Glomerular endothelial cell (primary cell): ENCODE measurements at places on chromosomes 2 and 18. TPM values are rescaled to one million over a fixed set of nuclear protein-coding genes. Genes with fewer than 3 reads are reported as not detected.

GRCh38 chr2:181575650-181576025 lies 81.3 kb downstream of the CERKL start:
- DNase-seq = no peak

- DNase-seq = no peak
Measured at GRCh38 chr2:74843899-74844298, 10.0 kb downstream of the HK2 start.

DNA sequence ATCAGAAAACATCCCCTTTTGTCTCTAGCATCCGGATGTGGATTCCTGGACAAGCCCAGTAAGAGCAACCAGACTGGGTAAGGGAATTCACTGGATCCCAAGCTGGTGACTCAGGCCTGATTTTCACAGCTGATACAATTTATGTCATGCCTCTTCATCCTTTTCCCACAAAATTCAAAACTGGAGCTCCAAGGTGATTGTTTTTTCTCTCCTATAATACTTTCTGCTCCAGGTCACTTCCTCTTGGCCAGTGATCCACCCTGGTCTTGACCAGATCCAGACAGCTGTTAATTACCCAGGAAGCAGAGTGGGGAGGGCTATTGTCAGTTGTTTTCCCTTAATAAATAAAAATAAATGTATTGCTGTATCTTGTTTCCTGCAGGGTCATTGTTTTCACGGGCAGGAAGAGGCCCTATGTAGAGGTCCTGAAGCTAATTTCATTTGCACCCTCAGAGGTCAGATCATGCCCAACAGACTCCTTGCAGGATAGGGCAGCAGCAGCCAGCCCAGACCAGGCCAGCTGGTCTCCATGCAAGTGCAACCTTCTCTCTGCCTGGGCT lies 57.6 kb downstream of the EVA1A start:
- DNase-seq = peak; percentile 96

DNA sequence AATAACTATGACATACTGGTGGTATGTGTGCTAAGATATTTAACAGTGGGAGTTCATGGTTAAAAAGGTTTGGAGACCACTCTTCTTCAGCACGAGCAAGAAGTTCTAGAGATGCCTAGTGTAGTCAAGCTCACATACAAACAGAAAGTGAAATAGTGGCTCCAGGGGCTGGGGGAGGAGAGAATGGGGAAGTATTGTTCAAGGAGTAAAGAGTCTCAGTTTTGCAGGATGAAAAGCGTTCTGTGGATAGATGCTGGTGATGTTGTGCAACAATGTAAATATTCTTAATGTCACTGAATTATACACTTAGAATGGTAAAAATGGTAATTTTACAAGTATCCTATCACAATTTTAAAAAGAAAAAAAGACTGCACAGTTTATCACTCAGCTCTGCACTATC lies 29.0 kb upstream of the EPAS1 start:
- DNase-seq = no peak

- DNase-seq = no peak
Measured at GRCh38 chr2:19686439-19686838, 215.3 kb downstream of the TTC32 start.

The IDH1 gene
- 64.1 and 76.4 TPM in 2 replicates for total RNA-seq

GRCh38 chr18:63192126-63192884 lies 127.3 kb downstream of the BCL2 start:
- DNase-seq = no peak

The HOXD9 gene
- total RNA-seq = 4.7 and 7.6 TPM in 2 replicates

DNA sequence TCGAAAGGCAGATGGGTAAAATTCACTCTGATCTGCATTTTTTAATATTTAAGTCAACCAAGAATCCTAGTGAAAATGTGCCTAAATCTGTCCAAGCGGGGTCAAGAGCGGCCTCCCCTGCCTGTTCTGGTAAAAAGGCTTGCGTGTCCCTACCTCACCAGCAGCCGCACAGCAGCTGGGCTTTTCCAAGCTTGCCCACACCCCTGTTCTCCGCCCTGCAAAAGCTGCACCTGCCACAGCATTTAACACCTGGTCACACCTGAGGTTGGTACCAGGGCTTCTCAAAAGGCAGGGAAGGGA lies 25.8 kb upstream of the TMEM182 start:
- no peak for DNase-seq

The RNF181 gene
- 231 and 261 TPM in 2 replicates for total RNA-seq

GRCh38 chr2:70891572-70892357 lies 43.9 kb upstream of the ATP6V1B1 start:
- no peak for DNase-seq

DNA sequence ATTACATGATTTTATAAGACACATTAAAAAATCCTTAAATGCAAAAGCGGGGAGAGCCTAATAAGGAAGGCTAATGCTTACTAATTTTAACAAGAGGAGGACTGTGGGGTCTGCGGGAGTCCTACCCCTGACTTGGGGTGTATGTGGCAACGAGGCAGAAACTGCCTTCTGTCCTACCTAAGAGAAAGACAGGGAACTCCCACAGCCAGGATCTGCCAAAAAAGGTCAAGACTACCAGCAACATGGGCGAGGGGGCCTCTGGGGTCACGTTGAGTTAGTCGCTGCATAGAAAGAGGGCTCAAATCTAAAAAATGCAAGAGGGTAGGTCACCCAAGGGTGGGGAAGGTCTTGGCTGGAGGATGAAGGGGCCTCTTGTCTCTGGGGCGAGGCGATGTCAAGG lies 529 bp upstream of the AMER3 start:
- no peak for DNase-seq

GRCh38 chr18:45157576-45157975 lies 457.7 kb upstream of the SLC14A2 start:
- DNase-seq = no peak

- no peak for DNase-seq
Measured at GRCh38 chr18:38257661-38258060, 692.1 kb upstream of the CELF4 start.

The NT5C1B gene
- not detected in 2 replicates for total RNA-seq

GRCh38 chr2:204738721-204739120 lies 193.4 kb downstream of the PARD3B start:
- no peak for DNase-seq

GRCh38 chr2:189629531-189630453 lies 31.5 kb upstream of the ASNSD1 start:
- DNase-seq = no peak

The CABYR gene
- total RNA-seq = 3.0 and 6.0 TPM in 2 replicates

DNA sequence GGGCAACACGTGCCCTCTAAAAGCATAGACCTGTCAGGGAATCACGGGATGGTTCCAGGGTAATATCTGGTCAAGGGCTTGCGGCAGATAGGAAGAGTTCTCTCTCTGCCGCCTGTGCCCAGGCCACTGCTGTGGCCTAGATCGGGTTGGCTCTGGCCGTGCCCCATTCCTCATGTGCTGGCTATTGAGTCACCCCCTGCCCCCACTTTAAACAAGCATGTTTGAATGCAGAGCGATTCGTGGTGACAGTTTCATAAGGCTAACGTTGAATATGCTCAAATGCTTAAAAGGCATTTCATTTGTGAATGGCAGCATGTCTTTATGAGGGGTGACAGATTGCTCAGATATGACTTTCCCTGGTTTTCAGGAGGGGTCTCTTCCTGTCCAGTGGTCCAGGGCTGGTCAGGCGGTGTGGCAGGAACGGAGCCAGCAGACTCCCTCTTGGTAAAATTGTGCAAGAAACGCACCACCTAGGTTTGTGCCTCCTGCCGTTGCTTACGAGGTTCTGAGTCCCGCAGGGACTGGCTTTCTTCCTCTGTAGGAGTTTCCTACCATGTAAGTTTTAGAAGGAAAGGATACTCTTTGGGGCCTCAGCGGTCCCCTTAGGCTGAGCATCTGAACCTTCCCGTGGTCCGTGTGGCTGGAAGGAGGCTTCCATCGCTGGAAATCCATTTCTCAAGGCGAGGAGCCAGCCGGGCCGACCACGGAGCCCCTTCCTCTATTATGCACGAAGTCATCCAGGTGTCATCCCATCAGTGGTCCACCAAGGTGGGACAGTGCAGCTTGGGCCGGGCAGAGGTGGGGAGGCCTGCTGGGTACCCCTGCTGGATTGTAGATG lies 50.2 kb downstream of the AGAP1 start:
- DNase-seq = no peak

- DNase-seq = no peak
Measured at GRCh38 chr18:49380801-49381200, 79.6 kb downstream of the DYM start.

DNA sequence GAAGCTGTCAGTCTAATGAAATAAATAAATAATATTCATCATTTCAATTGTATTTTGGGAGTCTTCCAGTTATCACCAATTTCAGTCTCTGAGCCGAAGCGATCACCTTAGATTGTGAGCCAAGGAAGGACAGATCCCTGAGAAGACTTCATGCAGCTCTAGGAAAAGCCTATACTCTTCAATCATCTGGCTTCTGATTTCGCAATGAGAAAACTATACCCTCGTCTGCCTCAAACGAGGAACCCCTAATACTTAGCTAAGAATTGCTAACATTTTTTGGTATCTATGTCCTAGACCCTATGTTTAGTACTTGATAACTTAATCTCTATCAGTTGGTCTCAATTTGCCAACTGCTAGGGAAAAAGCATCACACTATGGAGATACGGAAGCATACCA lies 4.5 kb upstream of the TTC27 start:
- DNase-seq = no peak

The ABCG8 gene
- total RNA-seq = not detected in 2 replicates

DNA sequence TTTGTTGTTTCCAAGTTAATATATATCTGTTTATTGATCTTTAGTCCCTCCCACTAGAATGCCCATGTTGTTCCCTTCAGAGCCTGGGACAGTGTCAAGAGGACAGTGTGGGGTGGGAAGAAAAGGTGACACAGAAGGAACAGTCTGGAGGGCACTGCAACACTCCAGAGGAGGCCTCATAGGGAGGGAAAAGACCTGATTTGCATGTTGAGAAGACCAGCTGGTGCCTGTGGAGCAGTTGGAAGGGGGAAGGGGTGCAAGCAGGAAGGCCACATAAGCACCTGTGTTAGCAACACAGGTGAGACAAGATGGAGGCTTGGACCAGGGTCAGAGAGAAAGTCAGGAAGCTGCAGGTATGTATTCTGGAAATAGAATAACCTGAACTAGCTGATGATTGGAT lies 48.1 kb upstream of the FHOD3 start:
- DNase-seq = no peak

- DNase-seq = no peak
Measured at GRCh38 chr2:72497763-72498162, 328.1 kb downstream of the EXOC6B start.

The ODC1 gene
- total RNA-seq = 103 and 209 TPM in 2 replicates

The UGT1A4 gene
- 0.12 TPM in 1 of 2 replicates, not detected in the other for total RNA-seq

The RGPD3 gene
- 0.05 and 0.29 TPM in 2 replicates for total RNA-seq

- DNase-seq = no peak
Measured at GRCh38 chr18:27662949-27663348, 477.8 kb upstream of the CHST9 start.
